ENCODE measurements at places on chromosomes 13 and 19. TPM values are rescaled to one million over a fixed set of nuclear protein-coding genes. Genes with fewer than 3 reads are reported as not detected.

The VSTM2B gene
- not detected for total RNA-seq

The IRGC gene
- total RNA-seq: not detected

The ZNF99 gene
- 0.06 TPM for total RNA-seq

The EBI3 gene
- 1.4 TPM for total RNA-seq

The KLK14 gene
- not detected for total RNA-seq

The PBX4 gene
- total RNA-seq: 0.53 TPM

The IGFL2 gene
- total RNA-seq: not detected

The SIAH3 gene
- total RNA-seq: not detected

The CEACAM1 gene
- 4.3 TPM for total RNA-seq

The ERVK3-1 gene
- 13.0 TPM for total RNA-seq

The OR10H1 gene
- total RNA-seq: not detected

The SBK3 gene
- total RNA-seq: 0.28 TPM

- peak; percentile 68 for DNase-seq
Observed at GRCh38 chr19:13164343-13165161, 14.3 kb downstream of the IER2 start.

GRCh38 chr13:51223560-51224270 lies 1.5 kb downstream of the FAM124A start:
- no peak for DNase-seq

DNA sequence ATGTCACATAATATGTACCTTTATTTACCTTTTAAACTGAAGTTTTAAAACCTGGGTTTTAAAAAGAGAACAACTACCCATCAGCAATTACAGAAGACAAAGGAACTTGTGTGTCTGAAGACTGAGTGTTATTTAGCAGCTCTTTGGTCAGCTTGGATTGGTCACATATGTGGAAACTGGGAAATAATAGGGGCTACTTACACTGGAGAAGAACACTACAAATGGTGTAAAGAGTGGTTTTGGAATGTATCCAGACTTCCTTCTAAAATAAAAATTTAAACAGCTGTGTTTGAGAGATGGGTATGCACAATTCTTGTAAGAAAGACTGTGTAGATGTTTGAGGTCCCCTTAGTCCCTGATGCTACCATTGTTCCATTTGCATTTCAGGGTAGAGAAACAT lies 13.3 kb downstream of the TNFRSF19 start:
- no peak for DNase-seq

DNA sequence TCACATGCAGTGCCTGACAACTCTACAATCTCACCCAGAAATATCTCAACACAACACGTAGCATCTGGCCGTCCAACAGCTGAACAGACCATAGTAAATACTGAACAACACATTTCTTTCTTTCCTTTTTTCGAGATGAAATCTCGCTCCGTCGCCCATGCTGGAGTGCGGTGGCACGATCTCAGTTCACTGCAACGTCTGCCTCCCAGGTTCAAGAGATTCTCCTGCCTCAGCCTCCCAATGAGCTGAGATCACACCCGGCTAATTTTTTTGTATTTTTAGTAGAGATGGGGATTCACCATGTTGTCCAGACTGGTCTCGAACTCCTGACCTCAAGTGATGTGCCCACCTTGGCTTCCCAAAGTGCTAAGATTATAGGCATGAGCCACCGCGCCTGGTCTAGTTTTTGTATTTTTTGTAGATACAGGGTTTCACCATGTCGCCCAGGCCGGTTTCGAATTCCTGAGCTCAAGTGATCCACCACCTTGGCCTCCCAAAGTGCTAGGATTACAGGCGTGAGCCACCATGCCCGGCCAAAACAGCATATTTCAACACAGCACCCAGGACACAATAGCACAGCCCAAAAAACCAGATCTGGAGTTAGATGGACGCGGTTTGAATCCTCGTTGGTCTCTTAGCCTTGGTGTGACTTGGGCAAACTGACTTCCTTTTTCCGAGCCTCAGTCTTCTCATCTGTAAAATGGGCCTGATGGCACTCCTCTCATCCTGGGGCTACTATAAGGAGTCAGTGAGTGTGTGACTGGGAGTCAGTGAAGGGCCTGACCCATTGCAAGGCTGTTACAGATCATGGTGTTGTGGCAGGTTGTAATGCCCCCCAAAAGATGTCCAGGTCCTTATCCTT lies 22.6 kb downstream of the CYP2A6 start:
- no peak for DNase-seq

DNA sequence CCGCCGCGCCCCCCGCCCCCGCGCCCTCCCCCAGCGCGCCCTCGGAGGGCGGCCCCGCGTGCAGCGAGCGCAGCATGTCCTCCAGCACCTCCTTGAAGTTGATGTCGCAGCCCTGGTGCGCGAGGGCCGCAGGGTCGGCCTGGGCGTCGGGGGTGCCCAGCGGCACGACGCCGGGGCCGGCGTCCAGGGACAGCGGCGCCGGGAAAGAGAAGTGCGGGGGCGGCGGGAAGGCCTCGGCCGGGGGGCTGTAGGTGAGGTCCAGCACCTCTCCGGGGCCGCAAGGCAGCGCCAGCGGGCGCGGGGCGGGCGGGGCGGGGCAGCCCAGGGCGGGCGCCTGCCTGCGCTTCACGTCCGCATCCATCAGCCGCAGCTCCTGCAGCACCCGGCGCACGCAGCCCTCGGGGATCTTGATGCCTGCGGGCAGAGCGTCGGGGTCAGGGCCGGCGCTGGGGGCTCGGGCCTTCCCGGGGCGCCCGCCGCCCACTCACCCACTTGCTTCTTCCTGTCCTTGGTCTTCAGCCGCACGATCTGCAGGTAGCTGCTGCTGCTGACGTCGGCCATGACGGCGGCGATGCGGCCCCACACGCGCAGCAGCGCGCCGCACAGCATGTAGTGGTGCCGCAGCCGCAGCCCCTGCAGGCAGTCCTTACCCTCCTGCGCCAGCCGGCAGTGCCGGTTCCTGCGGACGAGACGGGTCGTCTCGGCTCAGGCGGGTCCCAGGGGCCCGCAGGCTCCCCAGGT lies 4.7 kb downstream of the GPX4 start:
- peak; percentile 34 for DNase-seq

- DNase-seq: no peak
Observed at GRCh38 chr13:28337166-28338005, 157.5 kb downstream of the FLT1 start.

- DNase-seq: peak; percentile 75
Observed at GRCh38 chr19:53432088-53432661, 391 bp downstream of the ZNF761 start.

DNA sequence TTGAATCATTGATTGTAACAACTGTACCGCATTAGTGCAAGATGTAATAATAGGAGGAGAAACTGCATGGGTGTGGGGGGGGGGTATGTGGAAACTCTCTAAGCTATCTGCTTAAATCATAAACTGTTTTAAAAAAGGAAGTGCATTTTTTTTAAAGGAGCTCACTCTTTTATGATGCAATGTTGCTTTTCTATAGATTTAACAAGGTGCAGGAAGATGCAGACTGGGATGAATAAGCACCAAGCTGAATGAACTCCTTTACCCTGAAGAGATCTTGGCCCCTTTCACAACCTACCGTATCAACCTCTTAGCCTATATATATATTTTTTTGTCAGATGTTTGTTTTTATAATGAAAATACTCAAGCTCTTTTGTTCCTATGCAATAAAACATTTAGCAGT lies 95.9 kb downstream of the AKAP11 start:
- DNase-seq: no peak

GRCh38 chr19:8050274-8051096 lies 2.1 kb upstream of the CCL25 start:
- DNase-seq: peak; percentile 48

DNA sequence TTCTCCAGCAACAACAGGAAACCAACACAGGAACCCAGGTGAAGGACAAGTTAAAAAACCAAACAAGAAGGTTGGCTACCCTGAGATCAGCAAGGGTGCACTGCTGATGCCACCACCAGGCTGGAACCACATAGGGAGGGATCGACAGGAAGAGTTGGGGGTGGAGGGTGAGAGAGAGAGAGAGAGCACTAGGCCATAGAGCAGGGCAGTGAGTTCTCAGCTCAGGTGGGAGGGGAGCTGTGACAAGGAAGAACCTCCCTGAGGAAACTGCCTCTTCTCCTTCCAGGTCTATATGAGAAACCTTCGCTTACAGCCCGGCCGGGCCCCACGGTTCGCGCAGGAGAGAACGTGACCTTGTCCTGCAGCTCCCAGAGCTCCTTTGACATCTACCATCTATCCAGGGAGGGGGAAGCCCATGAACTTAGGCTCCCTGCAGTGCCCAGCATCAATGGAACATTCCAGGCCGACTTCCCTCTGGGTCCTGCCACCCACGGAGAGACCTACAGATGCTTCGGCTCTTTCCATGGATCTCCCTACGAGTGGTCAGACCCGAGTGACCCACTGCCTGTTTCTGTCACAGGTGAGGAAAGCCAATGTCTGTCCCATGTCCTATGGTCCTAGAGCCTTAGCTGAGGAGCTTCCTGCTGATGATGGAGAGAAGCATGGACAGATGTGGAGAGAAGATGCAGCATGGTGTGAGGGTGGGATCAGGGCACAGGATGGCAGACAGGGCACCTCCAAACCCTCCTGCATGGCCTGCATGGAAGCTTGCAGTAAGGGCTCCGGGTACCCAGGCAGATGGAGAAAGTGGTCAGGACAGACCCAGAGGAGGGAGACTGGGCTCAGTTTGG lies 2.5 kb downstream of the KIR2DL4 start:
- no peak for DNase-seq

GRCh38 chr13:44507639-44508038 lies 68.5 kb downstream of the TSC22D1 start:
- no peak for DNase-seq

GRCh38 chr19:46155237-46155636 lies 7.2 kb downstream of the IGFL2 start:
- no peak for DNase-seq

DNA sequence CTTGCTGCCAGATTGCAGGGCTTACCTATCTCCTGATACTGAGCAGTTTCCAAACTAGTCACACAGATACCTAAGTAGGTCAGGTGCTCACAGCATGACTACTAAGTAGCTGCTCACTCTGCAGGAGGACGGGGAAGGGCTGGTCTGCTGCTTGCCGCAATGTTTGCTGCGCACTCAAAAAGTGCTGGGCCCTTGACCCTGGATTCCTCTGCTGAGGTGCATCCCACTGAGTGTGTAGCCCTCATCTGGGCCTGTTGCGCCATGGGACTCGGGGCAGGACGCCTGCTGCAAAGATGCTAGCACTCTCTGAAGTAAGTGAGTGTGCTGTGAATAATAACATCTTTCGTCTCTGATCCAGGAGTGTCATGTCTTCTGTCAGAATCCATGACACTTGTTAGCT lies 59.2 kb upstream of the MEDAG start:
- no peak for DNase-seq

DNA sequence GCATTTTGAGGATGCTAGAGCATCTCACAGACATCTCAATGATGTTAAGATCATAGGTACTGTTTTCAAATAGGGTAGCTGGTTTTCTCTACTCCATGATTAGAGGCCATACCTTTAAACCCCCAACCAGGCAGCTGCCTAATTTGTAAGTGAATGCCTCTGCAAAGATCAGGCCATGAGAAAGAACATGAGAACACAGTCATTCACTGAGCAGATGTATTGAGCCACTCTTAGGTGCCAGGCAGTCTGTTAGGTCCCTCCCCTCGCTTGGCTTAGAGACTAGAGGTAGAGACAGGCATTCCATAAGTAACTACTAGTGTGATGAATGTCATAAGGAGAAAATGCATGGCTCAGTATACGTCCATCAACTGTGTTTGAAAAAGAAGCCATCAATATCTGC lies 410.0 kb downstream of the FGF9 start:
- DNase-seq: no peak

DNA sequence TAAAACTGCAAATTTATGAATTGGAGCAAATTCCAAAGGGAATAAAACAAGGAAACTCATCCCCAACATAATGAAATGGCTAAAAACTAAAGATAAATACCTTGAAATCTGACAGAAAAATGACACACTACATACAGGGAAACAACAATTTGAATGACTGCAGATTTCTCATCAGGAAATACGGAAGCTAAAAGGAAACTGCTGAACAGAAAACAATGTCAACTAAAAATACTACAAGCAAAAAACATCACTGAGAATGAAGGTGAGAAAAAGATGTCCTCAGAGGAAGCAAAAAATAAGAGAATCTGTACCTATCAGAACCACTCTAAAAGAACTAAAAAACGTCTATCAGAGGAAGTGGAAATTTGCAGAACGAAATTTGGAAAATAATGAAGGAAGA lies 39.5 kb downstream of the ZSWIM9 start:
- DNase-seq: no peak

- no peak for DNase-seq
Observed at GRCh38 chr13:29619995-29620394, 24.5 kb upstream of the SLC7A1 start.

- DNase-seq: no peak
Observed at GRCh38 chr19:16976446-16976845, 50.2 kb downstream of the CPAMD8 start.

- no peak for DNase-seq
Observed at GRCh38 chr13:44003481-44003880, 123.8 kb downstream of the LACC1 start.

DNA sequence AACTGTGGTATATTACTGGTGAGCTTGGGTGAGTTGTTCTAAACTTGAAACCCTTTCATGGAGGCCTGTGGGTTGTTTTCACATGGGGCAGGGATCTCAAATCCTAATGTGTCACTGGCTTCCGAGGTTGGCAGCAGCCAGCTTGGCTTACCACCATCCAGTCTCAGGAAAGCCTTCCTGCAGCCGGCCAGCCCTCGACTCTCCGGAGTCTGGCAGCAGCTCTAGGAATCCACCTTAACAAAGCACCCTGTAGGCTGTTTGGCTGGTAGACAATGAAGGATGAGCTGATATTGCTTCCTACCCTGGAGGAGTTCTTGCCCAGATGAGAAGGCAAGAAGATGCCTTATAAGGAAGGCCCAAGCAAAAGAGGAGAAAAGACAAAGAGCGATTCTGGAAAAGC lies 188.3 kb downstream of the KLF12 start:
- DNase-seq: no peak

- no peak for DNase-seq
Observed at GRCh38 chr13:30831515-30831914, 74.6 kb upstream of the MEDAG start.

DNA sequence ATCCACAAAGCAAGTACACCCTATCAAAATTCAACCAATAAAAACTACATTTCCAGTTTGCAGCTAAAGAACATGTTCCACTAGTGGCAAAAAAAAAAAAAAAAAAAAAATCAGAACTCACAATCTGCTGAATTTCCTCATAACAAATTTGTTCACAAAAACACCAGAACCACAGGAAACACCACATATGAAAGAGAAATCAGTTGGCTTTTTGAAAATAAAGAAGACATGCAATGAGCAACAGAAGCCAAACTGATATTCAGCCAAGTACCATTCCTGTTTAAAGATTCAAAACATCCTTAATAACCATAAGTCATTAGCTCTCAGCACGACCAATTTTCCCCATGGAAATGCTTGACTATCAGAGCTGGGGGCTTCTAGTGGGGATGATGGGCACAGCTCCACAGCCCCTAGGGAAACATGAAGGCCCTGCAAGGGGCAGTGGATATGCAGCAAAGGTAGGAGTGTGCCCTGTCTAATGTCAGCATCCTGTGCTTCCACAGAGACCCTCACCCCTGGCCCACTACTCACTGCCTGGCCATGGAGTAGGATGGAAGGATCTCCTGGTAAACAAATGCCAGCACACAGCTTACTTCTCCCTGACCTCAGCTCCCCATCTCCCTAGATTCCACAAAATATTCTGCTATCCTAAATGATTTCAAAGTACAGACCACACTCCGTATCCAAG lies 74.0 kb upstream of the DOCK9 start:
- no peak for DNase-seq

GRCh38 chr19:49861541-49862378 lies 5.6 kb downstream of the PNKP start:
- DNase-seq: no peak
